ENCODE measurements at places on chromosomes 7 and 10.

DNA sequence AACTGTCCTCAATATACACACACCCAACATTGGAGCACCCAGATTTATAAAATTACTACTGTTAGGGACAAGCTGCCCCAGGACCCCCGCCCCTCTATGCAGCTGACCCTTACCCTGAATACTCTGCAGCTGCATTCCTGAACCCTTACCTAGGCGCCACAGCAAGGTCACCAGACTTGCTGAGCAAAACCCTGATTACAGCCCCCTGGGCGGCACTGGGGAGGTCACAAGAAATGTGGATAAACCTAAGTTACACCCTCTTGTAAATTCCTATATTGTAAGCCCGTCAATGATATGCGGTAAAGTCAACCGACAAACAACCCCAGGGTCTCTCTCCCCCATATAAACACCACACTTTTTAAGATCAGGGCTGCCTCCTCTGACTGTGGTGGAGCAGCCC is 25.1 kb downstream of the SNX13 start:
- no peak for DNase-seq

- no peak for DNase-seq
Measured at GRCh38 chr10:126844406-126844805, 60.8 kb upstream of the DOCK1 start.

- DNase-seq: no peak
Measured at GRCh38 chr7:155802906-155803417, 9.3 kb downstream of the SHH start.

- DNase-seq: no peak
Measured at GRCh38 chr10:85524001-85524666, 842.5 kb downstream of the GRID1 start.

DNA sequence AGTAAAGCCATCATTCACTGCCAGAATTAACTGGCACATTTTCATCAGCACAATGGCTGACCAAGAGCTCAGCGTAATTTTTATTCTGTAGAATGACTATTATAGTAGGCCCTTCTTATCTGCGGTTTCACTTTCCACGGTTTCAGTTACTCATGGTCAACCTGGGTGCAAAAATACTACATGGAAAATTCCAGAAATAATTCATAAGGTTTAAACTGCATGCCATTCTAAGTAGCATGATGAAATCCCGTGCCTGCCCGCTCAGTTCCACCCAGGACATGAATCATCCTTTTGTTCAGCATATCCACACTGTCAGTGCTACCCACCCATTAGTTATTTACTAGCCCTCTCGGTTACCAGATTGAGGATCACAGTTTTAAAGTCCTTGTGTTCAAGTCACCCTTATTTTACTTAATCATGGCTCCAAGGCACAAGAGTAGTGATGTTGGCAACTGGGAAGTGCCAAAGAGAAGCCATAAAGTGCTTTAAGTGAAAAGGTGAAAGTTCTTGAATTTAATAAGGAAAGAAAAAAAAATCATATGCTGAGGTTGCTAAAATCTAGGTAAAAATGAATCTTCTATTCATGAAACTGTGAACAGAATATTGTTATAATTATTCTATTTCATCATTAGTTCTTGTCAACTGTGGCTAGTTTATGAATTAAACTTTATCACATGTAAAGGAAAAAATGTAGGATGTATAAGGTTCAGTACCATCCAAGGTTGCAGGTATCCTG is 204.9 kb downstream of the DOCK4 start:
- DNase-seq: peak; percentile 26

DNA sequence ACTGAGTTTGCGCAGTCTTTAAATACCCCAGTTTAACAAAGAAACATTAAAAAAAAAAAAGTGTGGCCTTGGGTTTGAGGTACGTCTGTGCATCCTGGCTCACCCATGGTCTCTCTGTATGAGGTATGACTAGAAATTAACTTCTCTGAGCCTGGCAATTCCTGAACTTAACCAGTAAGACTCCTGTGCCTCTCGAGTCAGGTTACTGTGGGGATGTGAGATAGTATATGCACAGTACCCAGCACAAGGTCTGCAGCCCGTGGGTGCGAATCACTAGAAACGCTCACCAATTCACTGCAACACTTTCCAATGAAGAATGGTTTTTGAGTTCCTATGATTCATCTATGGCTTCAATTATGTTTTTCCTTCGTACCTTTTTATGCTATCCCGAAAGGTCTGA is 149.9 kb downstream of the SFMBT2 start:
- no peak for DNase-seq

- DNase-seq: peak; percentile 36
Measured at GRCh38 chr10:31836569-31837406, 91.8 kb downstream of the ARHGAP12 start.

DNA sequence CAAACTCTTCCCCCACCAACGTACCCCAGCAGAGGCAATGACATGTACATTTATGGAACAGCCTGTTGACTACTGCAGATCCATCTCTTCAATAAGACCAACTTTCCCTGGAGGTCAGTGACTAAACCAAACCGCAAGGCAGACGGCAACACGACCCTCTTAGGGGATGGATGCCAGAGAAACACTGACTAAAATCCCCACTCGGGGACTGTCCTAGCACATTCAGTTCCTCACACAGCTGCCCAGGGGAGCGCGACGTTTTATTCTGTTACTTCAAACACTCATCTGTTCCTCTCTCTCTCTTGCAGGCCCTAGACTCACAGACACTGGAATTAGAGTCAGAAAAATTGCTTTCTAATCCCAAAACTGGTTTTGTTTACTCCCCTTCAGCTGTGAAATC is 146.5 kb upstream of the PRSS1 start:
- DNase-seq: no peak

DNA sequence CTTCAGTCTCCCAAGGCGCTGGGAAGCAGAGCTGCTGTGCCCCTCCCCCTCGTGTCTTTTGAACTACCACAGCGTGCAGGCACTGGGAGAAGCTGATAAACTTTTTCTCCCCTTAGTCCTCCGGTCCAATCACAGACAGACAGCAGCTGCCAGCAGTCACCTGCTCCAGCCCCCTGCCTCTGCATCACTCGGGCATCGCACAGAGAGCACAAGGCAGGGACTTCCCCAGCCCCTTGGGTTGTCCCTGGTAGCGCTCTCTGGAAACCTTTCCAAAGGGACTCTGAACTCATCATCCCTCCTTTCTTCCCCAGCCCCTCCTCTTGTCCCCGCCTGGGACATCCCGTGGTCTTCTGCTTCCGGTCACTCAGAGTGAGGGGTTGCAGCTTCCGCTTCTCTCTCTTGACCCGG is 1.4 kb upstream of the NEUROG3 start:
- DNase-seq: no peak

DNA sequence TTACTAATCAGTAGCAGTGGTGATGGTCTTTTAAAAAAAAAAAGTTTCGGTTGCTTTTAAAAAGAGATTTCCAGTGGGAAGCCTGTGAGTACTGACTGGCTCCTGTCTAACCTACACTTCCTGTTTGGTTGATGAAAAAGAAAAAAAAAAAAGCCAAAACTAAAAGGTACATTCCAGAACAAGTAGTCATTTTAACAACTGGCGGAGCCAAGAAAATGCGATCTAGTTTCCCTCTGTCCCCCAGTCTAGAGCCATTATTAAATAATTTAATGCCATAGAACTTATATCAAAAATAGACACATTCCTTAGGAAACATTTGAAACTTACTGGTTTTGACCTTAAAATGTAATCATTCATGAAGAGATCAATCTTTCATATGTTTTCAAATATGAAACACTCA is 254.2 kb upstream of the C7orf33 start:
- DNase-seq: no peak

GRCh38 chr7:29854257-29854938 is 48.1 kb downstream of the WIPF3 start:
- no peak for DNase-seq

DNA sequence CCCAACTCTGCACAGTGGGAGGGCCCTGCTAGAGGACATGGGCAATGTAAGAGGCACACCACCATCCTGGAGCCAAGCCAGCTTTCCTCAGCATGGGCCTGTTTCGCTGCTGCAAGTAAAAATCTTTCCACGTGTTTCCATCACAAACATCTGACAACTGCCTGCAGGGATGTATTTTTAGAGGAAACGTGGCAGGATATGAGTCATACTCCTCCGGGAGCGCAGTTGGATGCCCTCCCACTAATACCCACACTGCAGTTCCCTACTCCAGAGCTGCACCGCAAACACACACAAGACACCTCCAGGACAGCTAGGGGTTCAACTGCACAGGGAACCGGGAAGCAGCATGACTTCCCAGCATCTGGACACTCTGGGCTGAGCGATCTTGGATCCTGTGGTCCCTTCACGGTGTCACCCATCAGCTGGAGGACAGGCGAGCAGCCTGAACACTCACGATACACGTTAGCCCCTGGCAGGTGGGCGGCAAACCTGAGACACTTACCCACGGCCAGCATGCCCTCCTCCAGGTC is 26.1 kb downstream of the PLAC9 start:
- DNase-seq: no peak

- no peak for DNase-seq
Measured at GRCh38 chr10:17289763-17290162, 61.7 kb downstream of the VIM start.

DNA sequence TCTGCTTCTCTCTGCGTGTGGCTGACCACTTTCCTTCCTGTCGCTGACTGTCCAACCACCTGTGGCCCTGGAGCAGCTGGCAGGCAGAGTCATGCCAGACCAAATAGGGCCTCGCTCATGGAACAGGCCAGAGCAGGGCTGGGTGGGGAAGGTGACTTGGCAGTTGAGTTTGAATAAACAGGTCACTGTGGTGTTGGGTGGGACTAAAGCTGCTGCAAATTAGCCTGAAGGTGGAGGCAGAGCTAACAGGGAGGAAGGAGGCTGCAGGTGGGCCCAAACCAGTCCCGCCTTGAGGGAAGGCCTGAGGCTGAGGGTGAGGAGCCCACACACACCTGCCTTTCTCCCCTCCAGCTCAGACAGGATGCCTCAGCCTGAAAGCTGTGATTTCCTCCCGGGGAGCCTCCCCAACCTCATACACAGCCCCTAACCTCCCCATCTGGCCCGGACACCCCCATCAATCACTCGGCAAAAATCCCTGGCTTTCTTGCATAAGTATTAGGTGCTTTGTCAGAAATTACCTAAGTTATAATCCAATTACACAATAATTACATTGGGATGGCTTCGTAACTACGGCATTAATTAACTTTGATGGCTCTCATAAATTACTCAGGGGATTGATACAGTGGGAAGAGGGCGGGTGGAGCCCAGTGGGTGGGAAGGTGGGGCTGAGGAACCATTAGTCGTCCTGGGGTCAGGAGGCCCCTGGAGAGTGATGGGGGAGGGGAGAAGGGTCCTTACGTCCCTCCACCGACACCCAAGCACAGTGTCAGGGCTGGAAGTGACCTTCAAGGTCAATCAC is 97.7 kb upstream of the PCBD1 start:
- DNase-seq: no peak

- no peak for DNase-seq
Measured at GRCh38 chr10:71611709-71612422, 107.7 kb downstream of the C10orf105 start.

DNA sequence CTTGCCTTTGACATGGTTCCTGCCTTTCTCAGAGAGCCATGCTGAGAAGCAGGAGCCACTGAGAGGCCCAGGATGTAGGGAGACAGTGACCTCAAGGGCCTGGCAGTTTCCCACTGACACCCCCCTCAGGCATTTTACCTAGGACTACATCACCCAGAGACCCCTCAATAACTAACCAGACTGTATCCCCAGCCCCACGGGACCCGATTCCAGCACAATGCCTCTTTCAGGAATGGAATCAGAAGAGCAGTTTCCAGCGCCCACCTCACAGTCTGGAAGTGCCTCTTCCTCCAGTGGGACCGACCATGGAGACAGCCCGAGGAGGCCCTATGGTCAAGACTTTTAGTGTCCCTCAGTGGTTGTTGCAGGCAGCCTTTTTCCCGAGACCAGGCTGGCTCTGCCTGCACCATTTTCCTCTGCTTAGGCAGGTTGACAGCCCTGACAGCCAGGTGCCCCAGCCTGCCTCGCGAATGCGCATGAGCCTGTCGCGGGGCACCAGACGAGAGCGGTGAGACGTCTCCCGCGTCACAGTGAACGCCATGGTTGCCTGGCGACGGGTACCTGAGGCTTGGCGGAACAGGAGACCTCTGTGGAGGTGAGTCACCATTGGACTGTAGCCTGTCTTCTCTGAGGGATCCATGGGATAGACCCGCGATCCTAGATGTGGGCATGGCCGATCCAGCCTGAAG is 28.4 kb upstream of the ZNF273 start:
- DNase-seq: no peak

GRCh38 chr7:41003977-41004376 is 698.9 kb downstream of the INHBA start:
- DNase-seq: no peak

- DNase-seq: peak; percentile 70
Measured at GRCh38 chr7:50632561-50633413, 67.6 kb upstream of the DDC start.

DNA sequence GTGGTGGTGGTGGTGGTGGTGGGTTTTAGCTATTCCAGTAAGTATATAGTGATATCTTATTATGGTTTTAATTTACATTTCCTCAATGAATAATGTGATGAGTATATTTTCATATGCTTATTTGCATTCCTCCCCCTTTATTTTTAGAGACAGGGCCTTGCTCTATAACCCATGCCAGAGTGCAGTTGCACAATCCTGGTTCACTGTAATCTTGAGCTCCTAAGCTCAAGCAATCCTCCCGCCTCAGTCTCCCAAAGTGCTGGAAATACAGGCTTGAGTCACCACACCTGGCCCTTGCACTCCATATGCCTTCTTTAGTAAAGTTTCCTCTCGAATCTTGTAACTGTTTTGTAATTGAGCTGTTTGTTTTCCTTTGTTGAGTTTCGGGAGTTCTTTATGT is 577.7 kb upstream of the AUTS2 start:
- DNase-seq: no peak

GRCh38 chr10:45410807-45411606 is 37.0 kb downstream of the ALOX5 start:
- DNase-seq: no peak

GRCh38 chr7:14191686-14192098 is 202.2 kb upstream of the ETV1 start:
- no peak for DNase-seq

DNA sequence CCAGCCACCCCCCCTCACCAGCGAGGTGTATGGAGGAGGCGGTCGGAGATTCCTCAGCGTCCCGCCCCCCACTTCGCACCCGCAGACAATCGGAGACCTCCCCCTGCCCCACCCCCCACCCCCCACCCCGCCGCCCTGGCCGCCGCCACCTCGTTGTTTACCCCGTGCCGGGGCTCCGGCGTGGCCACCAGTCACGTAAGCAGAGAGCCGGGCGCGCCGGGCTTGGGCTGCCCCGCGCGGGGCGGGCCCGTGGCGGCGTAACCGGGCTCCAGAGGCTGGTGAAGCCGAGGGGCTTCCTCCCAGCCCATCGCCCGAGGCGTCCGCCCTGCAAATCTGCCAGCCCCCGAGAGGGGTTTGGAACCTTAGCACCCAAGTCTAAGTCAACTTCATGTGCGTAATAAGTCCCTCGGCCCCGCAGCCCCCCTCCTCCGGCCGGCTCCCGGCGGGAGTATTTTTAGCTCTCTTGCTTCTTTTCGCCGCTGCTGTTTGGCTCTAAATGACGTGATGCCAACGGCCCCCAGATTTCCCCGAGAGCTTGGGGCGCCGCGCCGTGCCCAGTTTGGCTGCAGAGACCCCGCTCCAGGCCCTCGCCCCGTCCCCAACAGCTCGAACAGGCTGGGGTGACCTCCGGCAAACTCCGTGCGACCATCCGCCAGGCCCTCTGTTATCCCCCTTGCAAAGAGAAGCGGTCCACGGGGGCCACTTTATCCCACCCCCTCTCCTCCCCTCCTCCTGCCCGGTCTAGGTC is 2.7 kb downstream of the MXI1 start:
- no peak for DNase-seq
